Stimulated activated CD8-positive, alpha-beta memory T cell treated with anti-CD3 and anti-CD28 coated beads, Interleukin-4, amount 100 ng/mL, for 48 hours (primary cell): ENCODE measurements at places on chromosomes 16 and 17.

DNA sequence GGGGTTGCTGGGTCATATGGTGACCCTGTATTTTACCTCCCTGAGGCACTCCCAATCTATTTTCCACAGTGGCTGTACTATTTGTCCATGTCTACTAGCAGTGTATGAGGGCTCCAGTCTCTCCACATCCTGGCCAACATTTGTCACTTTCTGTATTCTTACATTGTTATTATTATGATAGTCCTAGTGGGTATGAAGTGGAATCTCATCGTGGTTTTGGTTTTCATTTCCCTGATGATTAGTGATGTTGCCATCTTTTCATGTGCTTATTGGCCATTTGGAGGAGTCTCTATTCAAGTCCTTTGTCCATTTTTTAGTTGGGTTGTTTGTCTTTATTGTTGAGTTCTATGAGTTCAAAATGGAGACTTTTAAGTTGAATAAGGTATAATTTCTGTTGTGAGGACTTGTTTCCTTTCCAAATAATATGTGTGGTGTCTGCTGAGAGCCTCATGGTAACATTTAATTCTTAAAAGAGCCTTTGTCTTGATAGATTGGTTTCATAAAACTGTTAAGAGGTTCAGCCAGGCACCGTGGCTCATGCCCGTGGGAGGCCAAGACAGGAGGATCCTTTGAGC lies 108.2 kb downstream of the RPTOR start:
- DNase-seq: no peak

- DNase-seq: peak; percentile 69
These were observed 662 bp downstream of the COTL1 start for GRCh38 chr16:84617041-84617790.

DNA sequence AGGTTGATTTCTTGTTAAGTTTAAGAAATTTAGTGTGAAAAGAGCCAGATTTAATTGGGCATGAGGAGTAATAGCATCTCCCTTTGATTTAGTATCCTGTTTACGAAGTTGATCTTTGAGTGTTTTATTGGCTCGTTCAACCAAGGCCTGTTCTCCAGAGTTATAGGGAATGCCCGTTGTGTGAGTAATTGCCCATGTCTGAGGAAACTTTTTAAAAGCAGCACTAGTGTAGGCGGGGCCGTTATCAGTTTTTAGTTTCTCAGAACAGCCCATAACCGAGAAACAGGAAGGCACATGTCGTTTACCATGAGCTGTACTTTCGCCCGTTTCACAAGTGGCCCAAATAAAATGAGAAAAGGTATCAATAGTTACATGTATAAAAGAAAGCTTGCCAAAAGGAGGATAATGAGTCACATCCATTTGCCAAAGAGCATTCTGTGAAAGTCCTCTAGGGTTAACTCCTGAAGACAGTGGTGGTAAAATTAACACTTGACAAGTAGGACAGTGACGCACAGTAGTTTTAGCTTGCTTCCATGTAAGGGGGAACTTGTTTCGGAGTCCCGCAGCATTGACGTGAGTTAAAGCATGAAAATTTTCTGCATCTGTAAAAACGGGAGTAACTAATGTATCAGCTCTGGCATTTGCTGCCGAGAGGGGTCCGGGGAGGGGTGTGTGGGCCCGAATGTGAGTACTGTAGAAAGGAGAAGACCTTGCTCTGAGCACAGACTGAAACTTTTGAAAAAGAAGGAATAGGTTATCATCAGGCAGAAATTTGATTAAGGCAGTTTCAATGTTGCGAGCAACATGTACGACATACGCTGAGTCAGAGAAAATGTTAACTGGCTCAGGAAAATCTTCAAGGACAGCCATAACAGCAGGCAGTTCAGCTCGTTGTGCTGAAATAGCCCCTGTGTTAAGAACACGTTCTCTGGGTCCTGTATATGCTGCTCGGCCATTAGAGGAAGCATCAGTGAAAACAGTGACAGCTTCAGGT lies 18.5 kb upstream of the KCTD5 start:
- peak; percentile 58 for DNase-seq

GRCh38 chr17:44557651-44558285 lies 484 bp downstream of the FZD2 start:
- DNase-seq: peak; percentile 58

DNA sequence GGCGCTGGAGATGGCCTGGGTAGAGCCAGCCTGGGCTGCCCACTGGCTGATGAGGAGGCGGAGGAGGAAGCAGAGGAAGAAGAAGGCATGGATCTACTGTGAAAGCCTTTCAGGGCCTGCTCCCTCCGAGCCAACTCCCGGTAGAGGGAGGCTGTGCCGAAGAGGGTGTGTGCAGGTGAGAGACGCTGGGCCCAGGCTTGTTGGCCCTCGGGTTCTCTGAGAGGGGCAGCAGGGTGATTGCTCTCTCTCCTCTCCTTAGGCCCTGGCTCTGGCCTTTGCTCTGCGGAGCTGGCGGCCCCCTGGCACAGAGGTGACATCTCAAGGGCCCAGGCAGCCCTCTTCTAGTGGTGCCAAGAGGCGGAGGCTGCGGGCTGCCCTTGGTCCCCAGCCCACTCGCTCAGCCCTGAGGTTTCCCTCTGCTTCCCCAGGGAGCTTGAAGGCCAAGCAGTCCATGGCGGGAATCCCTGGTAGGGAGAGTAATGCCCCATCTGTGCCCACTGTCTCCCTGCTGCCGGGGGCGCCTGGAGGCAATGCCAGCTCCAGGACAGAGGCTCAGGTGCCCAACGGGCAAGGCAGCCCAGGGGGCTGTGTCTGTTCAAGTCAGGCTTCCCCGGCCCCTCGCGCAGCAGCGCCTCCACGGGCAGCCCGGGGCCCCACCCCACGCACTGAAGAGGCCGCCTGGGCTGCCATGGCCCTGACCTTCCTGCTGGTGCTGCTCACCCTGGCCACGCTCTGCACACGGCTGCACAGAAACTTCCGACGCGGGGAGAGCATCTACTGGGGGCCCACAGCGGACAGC lies 3.6 kb downstream of the TP53I13 start:
- no peak for DNase-seq

GRCh38 chr17:13864521-13864920 lies 204.8 kb upstream of the COX10 start:
- DNase-seq: no peak

DNA sequence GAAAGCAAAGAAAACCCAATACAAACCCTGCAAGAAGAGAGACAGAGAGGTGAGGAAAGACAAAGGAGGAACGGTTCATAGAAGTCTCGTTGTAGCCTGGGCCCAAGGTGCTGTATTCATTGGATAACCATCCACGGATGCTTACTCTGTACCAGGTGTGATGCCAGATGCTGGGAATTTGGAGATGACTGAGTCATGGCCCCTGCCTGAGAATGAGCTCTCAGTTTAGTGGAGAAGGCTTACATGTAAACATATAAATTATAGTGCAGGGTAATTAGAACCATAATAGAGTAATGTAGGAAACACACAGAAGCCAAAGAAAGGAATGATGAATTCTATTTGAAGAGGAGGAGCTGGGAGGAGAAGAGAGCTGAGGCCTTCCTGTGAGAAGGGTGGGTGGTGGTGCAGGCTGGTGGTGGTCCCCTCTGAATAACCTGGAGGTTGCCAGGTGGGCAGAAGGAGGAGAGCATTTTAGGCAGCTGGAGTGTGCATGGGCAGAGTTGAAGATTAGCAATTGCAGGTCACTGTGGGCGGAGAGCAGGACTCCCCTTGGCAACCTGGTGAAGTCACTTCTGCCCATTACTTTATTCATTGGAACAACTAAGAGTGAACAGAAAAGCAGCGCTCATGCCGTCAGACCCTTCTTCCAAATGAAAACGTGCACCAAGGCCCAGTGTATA lies 7.7 kb upstream of the ZG16 start:
- DNase-seq: no peak

- DNase-seq: no peak
These were observed 62.2 kb downstream of the UTP18 start for GRCh38 chr17:51322390-51323029.

DNA sequence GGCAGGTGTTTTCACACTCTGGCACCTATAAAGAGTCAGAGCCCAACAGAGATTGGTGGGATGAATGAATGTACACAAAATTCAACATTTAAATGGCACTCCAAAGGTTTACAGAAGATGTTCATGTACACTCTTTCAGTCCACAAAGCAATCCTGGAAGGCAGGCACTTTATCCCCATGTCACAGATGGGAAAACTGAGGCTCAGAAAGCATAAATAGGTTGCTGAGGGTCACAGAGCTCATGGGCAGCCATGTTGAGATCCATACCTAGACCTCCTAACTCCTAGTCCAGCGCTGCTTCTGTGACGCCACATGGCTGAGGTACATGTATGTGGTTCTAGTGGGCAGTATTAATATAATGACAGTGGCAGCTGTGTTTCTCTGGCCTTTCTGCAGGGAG lies 157.7 kb upstream of the LHX1 start:
- DNase-seq: no peak

GRCh38 chr16:2975161-2975795 lies 5.0 kb downstream of the PKMYT1 start:
- DNase-seq: no peak
